ENCODE measurements at places on chromosomes 4 and X.
A peak's percentile ranks its signal among the peaks of the same experiment; 100 is the strongest.

DNA sequence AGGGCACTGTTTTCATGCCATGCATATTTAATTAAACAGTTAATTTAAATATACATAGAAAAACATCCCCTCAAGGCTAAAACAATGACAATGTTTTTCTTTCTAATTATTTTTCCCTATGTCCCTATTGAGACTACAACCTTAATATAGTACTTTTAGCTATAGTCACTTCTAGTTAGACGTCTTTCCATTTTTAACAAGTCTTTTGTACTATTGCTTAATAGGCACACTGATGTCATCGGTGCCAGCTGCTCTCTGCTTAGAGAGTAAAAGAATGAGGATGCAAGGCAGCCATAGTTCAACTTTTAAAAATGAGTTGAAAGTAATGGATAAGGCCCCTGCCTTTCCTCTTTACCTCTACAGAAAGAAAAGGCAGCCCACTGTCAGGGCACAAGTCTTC lies 191.1 kb downstream of the KCTD8 start:
- DNase-seq: no peak

DNA sequence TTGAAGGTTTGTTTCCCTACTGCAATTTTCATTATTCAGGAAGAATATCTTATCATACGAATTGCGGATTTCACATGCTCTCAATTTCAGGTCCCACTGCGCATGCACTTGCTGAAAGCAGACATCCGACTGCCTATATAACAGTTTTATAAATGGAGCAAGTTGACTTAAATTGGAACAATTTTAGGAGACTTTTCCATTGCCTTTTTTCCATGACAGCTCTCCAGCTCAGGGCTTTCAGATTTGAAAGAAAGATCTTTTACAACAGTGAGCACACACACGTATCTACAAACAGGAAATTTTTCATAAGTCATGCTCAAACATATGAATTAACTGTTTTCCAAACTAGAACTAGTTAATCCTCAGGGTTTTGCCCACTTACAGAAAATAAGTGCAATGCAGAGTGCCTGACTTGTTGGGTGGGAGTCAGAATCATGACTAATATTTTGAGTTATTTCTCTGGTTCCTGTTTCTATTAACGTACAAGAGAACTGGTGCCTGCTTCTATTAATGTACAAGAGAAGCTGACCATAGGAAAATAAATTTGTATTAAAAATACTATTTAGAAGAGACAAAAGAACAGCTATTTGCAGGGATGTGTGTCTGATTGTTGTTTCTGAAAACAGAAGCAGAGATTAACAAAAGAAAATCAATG lies 137.9 kb downstream of the GPC3 start:
- no peak for DNase-seq

GRCh38 chr4:25624616-25625015 lies 31.0 kb upstream of the SLC34A2 start:
- no peak for DNase-seq

- DNase-seq: no peak
These were observed 24.6 kb upstream of the PDLIM3 start for GRCh38 chr4:185559915-185560281.

DNA sequence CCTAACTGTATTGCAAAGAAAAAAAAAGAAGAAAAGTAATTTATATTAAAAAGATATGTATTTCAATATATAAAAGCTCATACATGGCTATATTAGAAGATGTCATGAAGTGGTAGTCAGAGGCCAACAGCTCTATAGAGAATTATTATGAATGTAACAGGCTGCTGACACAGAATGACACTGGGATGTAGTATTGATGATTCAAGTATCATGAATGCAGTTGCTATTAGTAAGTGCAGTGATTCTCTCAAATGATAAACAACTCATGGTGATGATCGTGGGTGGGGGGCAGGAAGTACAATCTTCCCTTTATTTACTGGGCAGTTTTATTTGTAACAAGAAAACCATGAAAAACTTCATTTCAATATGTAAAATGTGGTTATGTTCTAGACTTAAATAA lies 124.6 kb downstream of the COL4A6 start:
- no peak for DNase-seq

DNA sequence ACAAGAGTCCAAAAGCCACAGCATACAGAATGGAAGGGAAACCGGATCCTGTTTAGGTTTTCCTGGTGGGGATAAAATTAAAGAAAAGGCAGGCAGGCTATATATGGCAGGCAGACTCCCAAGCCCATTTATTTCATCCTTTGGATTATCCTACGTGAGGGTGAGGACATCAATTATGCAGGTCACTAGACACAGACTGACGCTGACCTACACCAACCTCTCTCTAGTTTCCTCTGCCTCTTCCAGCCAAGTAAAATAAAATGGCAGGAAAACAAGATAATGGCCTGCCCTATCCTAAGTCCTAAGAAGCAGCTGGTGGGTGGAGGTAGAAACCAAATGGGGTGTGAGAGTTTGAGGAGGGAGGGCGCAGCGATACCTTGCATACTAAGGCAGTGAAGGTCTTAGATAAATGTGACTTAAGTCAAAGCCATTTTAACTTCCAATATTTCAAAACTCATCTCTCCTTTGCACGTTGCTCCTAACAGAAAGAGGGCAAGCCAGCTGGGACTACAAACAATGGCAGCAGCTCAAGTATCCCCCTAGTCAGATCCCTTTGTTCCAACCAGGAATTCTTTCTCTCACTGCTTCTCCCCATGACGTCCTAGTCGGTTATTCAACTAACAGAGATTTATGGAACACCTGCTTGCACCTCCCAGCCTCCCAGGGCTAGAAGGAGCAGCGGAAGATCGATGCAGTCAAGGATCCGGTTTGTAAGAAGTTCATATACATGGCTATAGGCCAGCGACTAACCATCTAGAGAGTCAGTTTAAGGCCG lies 72.8 kb downstream of the IRF2 start:
- DNase-seq: no peak

DNA sequence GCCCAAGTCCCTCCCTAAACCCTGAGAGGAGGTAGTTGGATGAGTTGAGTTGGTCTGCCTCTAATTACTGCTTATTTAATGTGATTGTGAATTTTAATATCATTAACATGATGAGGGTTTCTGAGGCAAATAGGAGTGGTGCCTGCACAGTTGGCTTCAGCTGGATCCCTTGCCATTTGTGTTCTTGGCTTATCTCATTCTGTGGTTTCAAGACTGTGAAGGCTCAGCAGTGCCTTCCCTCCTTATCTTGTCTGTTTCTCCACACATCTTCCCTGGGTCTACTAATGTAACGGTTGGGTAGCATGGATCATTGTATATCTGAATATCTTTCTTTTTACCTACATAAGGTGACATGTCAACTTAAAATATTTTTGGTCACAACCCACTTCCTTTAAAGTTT lies 1.6 kb upstream of the SLC10A4 start:
- no peak for DNase-seq

GRCh38 chr4:15457406-15458201 lies 12.1 kb upstream of the CC2D2A start:
- DNase-seq: peak; percentile 48

DNA sequence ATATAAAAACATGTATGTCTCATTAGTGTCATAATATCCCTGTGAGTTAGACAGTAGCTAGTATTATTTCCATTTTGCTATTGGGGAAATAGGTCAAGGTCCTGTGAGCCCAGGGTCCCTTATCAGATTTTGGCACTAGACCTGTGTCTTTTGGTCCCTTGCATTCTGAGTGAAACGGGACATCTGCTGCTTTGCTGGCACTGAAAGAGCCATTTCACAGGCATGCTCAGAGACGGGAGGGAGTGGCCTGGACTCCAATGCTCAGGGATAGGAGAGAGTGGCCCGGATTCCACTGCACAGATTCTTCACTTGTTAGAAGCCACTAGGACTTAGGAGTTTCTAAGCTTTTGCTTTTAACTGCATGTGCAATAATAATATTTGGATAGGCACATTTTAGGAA lies 177.2 kb downstream of the TSPAN5 start:
- DNase-seq: no peak

GRCh38 chr4:6125103-6125651 lies 75.2 kb downstream of the JAKMIP1 start:
- no peak for DNase-seq

GRCh38 chr4:141654098-141654497 lies 17.7 kb downstream of the IL15 start:
- no peak for DNase-seq

DNA sequence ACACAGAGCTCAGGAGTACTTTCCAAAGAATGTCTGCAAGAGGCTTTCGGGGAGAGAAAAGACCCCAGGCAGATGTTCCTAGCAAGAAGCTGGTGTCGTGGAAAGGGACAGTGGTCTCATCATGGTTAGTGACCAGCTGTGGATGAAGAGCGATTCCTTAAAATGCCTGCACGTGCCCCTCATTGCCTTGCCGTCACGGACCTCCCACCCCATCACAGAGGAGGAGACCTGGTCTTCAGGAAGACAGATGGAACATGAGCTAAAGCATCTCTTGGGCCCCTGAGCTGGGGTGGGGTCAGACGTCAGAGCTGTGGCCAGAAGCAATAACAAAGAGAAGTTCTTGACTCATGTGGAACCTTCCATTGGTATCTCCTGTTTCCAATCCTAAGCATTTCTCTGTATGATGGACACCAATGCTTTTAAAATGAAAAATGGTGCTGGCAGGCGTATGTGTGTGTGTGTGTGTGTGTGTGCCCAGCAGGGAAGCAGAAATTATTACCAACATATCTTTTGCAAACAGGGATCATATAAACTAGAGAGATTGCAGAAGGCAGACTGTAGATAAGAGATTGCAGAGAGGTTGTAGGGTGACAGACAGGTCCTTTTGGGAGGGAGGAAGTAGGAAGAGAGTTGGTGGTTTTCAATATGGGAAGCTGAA lies 25.2 kb upstream of the ASMTL start:
- no peak for DNase-seq

- DNase-seq: no peak
These were observed 1.5 kb downstream of the SLC26A1 start for GRCh38 chr4:991451-992296.

GRCh38 chr4:68076194-68076593 lies 53.5 kb downstream of the TMPRSS11F start:
- no peak for DNase-seq

DNA sequence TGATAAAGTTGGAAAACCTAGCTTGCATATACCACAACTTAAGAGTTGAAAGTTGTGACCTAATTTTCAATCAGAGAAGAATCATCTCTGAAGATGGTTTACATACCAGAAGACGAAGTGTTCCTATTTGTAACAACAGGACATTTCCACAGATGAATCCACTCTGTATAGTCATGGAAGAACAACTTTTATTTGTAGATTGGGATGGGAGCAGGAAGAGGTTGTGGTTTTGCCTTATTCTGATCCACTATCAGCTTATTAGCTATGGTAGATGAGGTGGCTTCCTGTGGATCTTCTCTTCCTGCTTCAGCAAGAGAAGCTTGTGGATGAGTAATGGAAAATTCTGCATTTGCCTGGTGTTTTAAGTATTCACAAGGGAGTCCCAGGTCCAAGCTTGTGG lies 18.6 kb upstream of the SUPT20HL1 start:
- DNase-seq: no peak

- no peak for DNase-seq
These were observed 90.4 kb downstream of the SLC16A2 start for GRCh38 chrX:74511704-74512103.

DNA sequence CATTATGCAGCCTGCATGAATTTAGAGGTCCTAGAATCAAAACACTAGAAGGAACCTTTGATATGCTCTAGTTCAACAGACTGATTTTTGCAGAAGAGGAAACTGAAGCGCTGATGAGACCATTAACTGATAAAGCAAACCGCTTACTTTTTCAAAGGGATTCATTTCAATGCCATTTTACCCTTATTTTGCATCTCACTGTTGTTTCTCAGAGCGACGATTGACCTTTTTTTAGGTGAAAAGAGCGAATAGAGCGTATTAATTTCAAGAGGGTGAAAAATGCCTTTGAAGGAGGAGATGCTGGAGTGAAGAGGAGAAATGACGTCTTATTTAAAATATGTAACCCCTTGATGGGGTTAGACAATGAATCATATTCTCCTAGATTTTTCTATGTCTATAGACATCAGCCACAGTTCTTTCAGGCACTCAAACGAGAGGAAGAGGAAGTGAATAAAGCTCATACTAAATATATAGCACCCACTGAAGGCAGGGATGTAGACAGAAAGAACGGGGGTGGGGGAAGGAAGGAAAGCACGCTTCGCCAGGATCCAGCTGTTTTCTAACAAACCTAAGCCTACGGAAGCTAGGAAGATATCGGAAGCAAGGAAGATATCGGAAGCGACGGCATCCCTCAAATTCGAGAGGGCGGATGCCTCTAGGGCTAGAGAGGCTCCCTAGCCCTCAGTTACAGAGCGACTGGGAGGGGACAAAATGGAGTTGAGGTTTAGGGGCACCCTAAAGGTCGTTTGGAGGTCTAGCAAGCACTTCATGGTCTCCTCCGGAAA lies 848 bp downstream of the ACSL4 start:
- peak; percentile 11 for DNase-seq

DNA sequence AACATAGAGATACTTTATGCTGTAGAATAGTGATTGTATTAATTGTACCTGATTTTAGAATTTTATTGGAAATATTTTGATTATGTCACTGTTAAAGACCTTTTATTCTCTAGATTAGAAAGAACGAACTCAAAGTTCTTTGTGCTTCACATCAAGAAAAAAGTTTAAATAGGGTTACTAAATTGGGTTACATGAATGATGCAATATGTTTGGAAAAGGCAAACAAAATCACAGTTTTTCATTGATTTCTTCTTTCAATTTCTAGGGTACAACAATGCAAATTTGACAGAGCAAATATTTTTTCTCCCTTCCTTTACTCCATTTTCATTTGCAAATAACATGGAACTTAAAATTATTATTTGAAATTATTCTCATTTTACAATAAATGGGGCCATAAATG lies 24.0 kb upstream of the ANKRD50 start:
- DNase-seq: no peak

GRCh38 chr4:60581919-60582536 lies 618.1 kb upstream of the ADGRL3 start:
- DNase-seq: no peak

- DNase-seq: peak; percentile 67
These were observed at the start of gene SPIN3 for GRCh38 chrX:56995271-56995994. TSS of gene SPIN3 (minus strand) at chrX:56995541. CDS start at chrX:56994947, 594 bp downstream.

GRCh38 chr4:58749206-58749605 lies 1639.0 kb upstream of the IGFBP7 start:
- no peak for DNase-seq

DNA sequence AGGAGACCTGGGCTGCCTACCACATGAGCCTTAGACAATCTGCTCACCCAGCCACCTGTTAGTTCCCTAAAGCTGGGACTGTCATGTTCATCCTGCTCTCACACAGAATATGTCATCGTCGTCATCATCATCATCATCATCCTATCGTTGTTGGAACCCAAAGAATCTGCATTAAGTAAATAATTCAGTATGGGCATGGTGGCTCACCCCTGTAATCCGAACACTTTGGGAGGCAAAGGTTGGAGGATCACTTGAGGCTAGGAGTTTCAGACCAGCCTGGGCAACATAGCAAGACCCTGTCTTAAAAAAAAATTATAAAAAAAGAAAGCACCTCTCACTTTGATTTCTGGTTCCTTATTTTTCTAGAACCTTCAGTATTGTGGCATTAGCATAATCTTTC lies 6.4 kb downstream of the ENOPH1 start:
- DNase-seq: no peak

GRCh38 chr4:143728166-143728565 lies 27.7 kb upstream of the FREM3 start:
- DNase-seq: no peak
